Central memory CD8-positive, alpha-beta T cell (primary cell): ENCODE measurements at places on chromosomes 2 and 18.

DNA sequence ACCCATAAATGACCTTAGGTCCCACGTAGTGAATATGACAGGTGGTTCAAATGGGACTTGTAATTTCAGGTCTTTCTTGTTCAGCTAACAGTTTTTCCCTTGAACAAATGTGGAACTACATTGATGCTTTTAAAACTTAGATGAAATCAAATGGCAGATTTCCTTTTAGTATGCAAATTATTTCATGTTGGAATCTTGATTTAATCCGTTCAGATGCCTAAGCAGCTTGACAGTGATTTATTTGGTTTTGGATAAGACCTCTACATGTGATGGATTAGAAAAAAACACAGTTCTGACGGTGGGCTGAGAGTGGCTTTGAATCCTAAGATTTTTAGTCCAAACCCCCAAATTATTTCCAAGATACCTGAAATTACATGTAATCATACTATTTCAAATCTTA is 16.9 kb downstream of the SCYGR4 start:
- no peak for DNase-seq

DNA sequence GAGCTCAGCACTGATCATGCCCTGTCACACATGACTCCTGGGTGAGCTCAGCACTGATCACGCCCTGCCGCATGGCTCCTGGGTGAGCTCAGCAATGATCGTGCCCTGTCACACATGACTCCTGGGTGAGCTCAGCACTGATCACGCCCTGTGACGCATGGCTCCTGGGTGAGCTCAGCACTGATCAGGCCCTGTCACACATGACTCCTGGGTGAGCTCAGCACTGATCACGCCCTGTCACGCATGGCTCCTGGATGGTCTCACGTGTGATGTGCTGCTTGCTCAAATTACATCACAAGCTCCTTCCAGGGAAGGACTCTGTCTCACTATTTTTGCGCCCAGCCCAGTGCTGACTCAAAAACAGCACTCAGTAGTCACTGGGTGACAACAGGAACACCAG is 258.0 kb downstream of the HDAC4 start:
- DNase-seq: no peak

- DNase-seq: no peak
Measured at GRCh38 chr18:79069717-79070151, 540 bp downstream of the ATP9B start.

DNA sequence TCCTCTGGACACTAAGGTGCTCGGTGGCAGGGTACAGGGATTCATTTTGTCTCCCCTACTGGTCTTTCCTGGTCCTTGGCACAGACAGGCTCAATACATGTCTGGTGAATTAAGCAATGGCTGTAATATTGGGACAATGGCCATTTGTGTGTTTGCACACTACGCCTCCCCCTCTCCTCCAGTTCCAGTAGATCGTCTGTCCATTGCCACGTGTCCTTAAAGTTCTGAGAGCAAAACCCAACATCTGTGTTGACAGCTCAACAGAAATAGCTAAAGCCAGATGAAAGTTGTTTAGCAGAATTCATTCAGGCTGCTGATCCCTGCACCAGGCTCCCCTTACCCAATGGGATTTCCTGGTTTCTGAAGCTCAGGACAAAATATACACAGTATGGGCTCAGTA is 9.0 kb upstream of the FABP1 start:
- DNase-seq: no peak

DNA sequence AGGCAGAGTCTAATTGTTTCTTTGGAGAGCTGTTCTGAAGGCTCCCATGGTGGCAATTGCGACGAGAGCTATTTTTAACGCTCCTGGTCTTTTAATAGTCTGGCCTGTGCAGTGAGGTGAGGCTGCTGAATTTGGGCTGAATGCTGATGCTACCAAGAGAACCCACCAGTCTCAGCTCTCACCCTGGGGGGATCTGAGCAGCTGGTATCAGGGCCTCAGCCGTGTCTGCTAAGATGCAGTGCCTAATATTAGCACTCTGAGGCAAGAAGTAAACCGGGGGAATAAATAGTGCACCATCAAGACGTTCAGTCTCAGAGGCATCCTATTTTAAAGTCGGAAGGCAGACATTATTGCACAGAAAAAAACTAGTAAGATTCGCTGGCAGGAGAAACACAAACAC is 214.8 kb upstream of the PID1 start:
- no peak for DNase-seq

- DNase-seq: no peak
Measured at GRCh38 chr2:174350018-174350417, 15.3 kb downstream of the SP9 start.

GRCh38 chr18:79070486-79070885 is 1.3 kb downstream of the ATP9B start:
- DNase-seq: no peak

DNA sequence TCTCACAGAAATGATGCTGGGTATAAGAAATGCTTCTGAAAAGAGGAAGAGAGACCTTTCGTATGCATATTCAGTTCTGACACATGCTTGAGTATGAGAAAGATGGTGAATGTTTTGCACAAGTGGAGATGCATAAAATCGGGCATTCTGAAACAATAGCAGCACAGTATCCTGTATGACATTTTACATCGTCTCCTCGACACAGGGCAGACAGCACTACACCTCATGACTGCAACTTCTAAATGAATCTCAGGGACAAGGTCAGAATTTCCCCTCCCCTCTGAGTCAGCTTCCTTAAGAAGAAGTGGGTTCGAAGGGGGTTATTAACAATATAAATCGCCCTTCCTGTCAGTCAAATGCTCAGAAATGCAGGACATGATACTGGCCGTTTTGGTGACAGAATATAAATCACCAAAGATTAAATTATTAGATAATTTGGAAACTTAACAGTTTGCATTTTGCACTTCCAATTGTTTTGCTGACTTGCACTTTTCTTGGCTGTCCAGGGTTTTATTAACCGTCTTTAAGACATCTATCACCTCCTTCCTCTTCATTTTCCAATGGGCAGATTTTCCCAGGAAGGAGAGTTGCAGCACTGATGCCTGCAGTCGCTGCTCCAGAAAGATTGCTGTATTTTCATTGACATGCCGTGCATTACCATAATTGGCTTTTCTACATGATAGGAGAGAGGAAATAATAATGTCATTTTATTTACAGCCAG is 57.2 kb downstream of the TSHZ1 start:
- no peak for DNase-seq

DNA sequence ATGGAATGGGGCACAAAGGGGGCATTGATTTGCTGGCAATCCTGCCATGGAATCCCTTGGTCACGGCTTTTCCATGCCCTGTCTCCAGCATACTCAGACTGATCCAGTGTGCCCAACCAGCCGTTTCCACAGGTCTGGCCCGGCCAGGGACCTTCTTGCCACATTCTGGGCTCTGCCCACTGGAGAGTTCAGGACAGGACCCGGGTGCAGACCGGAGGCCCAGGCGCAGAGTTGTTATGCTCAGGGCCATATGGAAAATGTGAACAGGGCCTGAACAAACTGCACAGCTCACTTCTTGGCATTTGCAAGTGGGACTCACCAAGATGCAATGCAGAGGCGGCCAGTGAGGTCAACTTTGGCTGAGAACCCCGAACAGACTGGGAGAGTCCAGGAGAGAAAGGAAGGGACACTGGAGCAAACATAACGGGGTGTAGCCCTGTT is 15.6 kb upstream of the ASAP2 start:
- no peak for DNase-seq

DNA sequence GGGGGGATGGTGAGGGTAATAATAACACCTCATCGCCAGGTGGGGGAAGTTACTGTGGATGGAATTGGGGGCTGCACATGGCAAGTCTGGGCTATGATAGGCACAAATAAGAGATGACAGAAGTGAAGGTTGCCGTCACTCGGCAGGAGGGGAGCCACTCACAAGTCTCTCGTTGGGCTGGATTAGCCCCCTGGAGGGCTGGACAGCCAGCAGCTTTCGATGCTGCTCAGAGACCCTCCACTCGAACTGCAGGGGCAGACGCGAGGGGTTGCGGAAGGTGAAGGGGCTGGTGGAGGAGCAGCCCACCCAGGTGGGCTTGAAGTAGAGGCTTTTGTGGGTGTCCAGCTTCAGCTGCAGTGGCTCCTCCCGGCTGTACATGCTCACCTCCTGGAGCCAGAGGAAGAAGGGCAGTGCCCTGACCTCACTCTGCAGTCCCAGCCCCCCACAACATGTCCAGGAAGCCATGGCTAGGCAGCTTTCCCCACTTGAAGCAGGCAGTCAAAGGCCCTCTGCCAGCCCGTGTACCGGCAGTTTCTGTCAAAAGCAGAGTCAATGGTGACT is 18.2 kb downstream of the CFAP65 start:
- no peak for DNase-seq

DNA sequence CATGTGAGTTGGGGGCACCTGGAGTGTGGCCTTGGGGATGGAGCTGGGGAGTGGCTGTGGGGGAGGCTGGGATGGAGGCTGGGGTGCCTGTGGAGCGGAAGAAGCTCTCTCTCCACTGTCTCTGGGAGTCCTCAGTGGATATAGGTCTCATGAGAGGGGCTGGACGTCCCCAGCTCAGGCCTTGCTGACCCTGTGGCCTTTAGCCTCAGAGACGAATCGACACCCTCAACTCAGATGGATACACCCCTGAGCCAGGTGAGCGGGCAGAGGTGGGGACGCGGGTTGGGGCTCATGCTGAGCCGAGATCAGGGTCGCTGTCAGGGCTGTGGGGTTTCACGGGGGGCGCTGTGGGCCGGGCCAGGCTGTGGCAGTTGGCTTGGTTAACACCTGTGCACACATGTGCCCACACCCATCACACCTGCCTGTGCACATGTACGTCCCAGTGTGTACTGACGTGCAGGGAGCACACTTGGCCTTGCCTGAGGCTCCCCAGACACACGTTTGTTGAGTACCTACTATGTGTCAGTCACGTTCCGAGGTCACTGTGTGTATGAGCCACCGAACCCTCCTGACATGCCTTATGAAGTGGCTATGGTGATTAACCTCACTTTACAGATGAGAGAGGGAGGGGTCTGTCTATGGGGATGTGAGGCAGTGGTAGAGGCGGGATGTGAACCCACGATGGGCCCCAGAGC is 20.1 kb downstream of the ZAP70 start:
- no peak for DNase-seq

DNA sequence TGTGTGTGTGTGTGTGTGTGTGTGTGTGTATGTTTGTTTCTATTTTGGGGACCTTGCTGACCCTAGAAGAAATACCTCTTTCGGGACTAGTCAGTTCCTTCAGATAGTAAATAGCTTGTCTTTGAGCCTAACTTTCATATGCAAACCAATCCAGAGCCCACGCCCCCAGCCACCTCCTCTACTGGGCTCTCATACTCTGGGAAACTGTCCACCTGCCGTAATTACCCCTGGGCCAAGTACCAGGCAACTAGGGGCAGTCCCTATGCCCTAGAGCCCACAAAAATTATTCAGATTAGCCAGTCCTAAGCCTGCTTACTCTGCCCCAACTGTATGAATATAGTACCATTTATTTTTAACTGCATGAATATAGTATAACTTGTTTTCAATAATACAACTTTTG is 970.4 kb downstream of the EPHA4 start:
- no peak for DNase-seq

- DNase-seq: no peak
Measured at GRCh38 chr18:47775961-47776360, 154.5 kb downstream of the SMAD2 start.

GRCh38 chr2:88195246-88195645 is 25.1 kb downstream of the THNSL2 start:
- DNase-seq: no peak

DNA sequence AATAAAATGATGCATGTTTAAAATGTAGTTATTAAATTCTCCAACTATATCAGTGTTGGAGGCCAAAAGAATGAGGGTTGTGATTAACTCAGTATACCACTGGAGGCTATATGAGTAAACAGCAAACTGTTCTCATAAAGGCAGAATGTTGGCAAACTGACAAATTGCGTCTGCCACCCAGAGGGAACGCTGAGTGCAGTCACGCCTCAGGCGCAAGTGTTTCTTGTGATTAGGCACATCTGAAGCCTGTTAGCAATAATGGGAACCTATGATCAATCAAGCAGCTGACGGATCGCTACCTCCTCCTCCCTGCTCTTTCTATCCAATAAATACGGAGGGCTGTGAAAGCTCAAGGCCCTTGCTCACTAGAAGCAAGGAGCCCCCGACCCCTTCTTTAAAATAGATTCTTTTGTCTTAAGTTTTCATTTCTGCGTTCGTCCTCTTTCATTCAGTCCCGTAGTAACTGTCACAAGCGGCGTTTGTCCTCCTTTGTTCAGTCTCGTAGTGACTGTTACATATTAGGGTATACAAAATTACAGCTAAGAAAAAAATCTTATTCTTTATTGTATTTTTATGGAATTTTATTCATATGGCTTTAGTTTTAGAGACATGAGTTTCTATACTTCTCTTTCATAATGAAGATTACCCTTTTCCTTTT is 16.3 kb upstream of the RMND5A start:
- DNase-seq: no peak

DNA sequence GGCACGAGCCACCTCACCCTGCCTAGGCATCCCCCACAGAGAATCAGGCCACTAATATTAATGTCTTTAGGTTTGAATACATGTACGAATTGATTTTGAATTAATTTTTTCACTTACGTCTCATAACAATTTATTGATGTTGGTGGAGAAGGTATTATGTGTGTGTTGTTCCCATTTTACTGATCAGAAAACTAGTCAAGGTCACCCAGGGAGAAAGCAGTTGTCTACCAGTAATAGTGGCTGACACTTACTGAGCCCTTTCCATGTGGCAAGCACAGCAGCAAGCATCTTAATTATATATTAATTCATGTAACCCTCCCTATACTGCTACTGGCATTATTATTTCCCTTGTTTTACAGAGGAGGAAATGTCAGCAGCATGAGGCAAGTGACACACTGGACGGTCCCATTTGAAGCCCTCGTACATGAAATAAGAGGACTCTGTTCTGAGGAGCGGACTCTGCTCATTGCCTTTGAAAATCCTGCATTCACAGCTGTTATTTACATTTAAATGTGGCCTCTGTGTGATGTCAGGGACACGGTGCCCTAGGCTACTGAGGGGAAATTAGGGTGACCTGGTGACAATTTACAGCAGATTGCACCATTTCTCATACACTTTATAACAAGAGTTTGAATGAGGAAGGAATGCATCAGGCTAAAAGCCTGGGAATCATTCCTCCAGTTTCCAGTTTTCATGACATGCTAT is 30.9 kb upstream of the KCNE4 start:
- DNase-seq: no peak

DNA sequence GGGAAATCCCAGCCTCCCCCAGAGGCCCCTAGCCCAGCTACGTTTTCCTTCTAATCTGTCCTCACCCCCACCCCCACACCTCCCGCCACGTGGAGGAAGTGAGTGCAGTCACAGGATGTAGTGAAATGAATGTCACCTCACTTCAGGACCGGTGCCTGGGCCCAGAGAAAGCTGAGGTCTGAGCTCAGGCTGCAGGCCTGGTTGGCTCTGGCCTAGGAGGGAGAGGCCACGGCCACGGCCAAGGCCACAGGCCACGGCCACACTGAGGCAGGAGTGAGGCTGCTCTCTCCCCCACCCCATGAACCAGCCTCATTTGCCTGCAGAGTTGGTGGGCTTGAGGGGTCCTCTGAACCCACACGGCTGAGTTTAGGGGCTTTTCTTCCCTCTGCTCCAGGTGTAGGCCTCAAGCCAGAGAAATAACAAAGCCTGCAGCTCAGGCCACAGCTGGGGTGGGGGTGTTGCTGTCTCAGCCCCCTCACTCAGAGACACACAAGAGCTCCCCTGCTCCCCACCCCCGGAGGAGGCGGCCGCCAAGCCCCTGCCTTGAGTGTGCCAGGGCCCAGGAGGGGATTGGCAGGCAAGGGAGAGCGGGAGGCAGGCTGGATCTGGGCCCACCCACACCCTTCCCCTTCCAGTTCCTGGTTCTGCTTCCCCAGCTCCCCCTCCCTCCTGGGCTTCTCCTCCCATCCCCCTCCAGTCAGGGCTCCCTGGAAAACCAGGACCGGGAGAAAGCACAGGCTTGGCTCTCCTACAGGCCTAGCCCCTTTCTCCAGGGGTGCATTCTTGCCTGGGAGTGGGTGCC is 27.0 kb downstream of the DNMT3A start:
- peak; percentile 27 for DNase-seq
